Mucosa of gallbladder (tissue), 1 donor: ENCODE measurements at places on chromosomes 11 and 22. TPM values are rescaled to one million over a fixed set of nuclear protein-coding genes. Genes with fewer than 3 reads are reported as not detected.

YPEL1 gene
- 10.0 TPM for total RNA-seq

DNA sequence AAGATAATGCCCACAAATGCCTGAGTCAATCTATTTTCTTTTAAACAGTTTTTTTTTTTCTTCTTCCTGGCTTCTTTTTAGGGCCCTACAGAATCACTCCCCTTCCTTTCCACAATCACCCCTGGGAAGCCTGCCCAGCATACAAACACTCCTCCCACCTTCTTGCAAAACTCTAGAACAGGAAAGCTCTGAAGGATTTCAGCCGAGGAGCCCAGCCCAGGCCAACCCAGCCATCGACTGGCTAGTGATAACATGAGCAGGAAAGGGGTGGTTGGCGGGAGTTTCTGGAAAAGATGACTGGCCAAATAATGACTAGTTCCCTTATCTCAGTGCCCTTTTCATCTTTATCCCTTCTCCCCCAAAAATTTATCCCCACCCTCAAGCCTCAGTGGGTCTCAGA, 68.2 kb downstream of the USP35 start:
- peak; percentile 70 for DNase-seq

DNA sequence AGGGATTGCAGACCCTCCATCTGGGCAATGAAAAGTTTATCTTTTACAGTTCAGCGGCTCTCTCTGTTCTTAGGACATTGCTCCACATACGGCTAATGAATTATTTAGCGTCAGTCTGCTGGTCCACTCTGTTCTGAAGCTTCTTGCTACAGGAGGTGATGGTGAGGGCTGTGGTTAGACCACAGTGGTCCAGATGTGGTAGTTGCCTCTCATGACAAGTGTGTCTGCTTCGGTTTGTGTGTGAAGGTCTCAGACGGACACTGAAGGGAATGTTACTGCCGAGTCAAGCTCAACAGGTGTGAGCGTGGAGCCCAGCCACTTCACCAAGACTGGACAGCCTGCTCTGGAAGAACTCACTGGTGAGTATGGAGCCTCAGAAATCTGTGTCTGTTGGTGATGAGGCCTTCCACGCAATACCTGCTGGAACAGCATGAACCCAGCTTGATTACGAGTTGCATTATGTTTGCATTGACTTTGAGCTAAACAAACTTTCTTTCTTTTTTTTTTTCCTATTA, 220.8 kb downstream of the DBX1 start:
- no peak for DNase-seq

DNA sequence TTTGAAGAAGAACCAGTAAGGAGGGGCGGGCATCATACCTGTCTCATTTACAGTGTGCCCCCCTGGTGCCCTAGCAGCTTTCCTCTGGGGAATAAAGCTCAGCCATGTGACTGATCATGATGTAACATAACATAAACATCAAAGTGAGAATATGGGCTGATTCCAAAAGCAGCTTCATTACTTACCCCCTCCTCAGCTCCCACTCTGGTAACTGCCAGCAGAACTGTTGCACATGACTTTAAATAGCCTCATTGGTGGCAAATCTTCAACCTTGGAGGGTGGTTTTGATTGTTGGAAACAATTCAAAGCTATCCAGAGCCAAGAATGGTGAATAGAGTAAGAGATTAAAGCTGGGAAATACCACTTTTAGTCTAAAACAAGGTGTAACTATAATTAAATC, 384.6 kb downstream of the BUD13 start:
- no peak for DNase-seq
